ENCODE measurements at places on chromosomes 11 and 22. TPM values are rescaled to one million over a fixed set of nuclear protein-coding genes. Genes with fewer than 3 reads are reported as not detected.

GRCh38 chr22:37310075-37310606, 27.8 kb downstream of the CYTH4 start:
- no peak for ATAC-seq

GRCh38 chr22:34993548-34993947, 72.4 kb upstream of the ISX start:
- ATAC-seq, result no peak

DNA sequence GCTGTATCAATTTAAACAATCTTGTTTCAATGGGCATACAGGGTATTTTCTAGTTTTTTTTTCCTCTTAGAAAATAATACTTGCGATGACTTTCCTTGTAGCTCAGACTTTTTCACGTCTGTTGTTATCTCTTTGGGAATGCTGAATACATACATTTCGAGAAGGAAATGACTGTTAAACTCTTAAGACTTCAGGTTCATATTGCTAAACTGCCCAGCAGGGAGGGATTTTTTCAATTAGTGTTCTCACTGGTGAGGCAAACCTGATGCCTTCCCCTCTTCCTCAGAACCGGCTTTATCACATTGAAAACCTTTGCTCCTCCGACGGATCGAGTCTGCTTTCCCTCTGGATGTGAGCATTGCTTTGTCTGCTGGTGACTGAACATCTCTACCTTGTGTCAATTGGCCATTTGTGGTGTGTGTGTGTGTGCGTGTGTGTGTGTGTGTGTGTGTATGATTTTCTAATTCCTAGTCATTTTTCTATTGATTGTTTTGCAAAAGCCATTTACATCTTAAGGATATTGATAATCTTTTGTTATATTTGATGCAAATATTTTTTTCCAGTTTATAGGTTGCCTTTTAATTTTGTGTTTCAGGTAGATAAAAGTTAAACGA, 6.6 kb downstream of the NEAT1 start:
- ATAC-seq, result peak; percentile 2

Gene BEST1
- total RNA-seq, result 3.7 TPM

DNA sequence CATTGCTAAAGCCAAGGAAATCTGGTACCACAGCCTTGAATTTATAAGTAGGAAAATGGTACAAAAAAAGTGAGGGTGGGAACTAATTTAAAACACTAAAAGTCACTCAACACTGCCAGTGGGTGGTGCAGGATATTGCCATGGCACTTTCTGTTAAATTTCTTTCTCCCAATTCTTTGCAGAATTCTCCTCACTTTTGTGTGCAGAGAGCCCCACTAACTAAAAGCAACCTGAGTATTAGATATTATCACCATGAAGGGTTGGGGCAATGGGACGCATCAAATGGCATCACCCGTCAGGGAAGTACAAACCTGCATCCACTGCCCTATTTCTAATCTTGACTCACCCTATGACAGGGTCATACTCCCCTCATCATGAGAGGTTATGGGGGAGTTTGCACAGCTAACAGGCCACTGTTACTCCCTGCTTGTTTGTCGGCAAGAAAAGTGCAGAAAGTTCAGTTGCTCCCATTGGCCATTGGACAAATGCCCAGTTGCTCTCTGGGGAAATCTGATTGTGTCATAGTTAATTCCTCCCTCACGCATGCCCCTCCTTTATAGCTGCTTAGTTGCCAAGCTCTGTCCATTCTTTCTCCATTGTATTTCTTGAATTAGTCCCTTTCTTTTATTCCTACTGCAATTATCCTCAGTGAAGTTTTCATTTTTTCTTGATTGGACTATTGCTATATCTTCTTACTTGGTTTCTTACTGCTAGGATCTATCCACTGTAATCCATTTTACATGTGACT, 93.8 kb upstream of the BLID start:
- peak; percentile 78 for ATAC-seq

DNA sequence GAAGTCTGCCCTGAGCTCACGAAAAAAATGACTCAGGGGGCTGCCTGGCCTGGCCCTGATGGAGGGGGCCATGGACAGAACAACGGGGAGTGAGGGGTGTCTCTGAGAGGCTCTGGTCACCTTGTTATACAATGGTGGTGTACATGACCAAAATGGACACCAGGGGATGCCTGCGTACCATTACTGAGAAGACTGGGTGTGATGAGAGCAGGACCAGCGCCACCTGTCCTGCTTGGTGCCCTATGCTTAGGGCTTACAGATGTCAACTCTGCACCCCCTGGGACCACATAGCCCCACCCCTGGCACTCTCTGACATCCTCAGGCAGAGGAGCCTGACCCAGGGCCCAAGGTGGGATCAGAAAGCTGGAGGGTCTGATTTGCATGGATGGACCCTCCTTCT, 104.8 kb downstream of the ZNF280B start:
- ATAC-seq, result no peak

Gene SHISAL1
- total RNA-seq, result 4.5 TPM

GRCh38 chr22:20088263-20088648, 8.2 kb downstream of the DGCR8 start:
- ATAC-seq, result no peak

DNA sequence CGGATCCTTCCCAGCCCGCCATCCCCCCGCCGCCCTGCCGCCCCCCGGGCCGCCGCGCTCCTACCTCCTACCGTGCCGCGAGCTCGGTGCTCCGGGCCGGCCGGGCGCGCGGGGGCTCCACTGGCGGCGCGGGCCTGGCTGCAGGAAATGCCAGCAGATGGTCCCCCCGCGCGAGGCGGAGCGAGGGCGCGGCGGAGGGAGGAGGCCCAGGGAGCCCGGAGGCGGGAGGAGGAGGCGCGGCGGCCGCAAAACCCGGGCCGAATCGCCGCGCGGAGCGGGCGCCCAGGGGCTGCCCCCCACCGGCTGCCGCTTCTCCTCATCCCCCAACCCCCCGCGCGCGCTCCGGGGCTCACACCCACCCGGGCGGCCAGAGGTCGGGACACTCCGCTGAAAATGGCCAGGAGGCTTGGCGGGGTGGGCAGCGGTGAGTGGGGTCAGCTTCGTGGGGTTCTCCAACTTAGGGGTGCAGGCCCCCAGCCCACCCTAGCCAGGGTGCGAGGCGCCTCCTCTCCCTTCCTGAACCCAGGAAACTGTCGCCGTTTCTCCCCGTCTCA, at the start of gene OSBPL5:
TSS of gene OSBPL5 (minus strand) at position 159 of the 554 bp plus-strand sequence. CDS start 36,162 bp downstream, outside the sequence.
- ATAC-seq, result peak; percentile 73

- no peak for ATAC-seq
Observed at GRCh38 chr11:113274713-113275582, 39.4 kb upstream of the TTC12 start.

Gene UCP2
- total RNA-seq, result 35.9 TPM

Gene CYB561A3
- 44.0 TPM for total RNA-seq

DNA sequence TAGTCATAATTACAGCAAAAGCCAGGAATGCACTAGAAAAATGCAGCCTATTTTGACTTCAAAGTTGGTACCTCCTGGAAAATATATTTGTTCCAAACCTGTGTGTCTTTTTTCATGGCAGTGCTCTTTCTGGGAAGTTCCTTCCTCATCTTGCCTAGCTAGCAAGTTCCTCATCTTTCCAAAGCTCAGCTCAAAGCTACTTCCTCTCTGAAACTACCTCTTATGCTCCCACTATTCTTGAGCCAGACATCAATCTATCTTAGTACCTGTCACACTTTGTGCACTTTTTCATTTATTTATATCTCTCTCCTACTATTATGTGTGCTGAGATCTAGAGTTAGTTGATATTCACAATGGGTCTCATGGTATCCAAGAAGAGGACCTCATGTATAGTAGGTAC, 191.6 kb upstream of the CCDC90B start:
- ATAC-seq, result no peak

Gene CATSPER1
- not detected for total RNA-seq

Gene SLC37A2
- 8.4 TPM for total RNA-seq

Gene MRPL16
- 48.9 TPM for total RNA-seq

- no peak for ATAC-seq
Observed at GRCh38 chr11:134359646-134360045, 27.9 kb downstream of the GLB1L2 start.

DNA sequence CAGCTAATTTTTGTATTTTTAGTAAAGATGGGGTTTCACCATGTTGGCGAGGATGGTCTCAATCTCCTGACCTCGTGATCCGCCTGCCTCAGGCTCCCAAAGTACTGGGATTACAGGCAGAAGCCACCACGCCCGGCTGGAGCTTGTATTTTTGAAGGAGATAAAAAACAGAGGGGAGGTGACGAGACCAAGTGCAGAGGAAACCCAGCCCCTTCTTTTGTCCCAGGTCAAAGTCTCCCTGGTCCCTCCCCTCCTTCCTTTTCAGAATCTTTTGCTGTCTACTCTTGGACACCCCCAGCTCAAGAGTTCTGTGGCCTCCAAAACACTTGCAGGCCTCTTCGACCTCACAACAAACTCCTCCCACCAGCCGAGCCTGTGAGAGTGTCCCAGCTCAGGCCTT, 12.2 kb upstream of the TMEM184B start:
- ATAC-seq, result no peak

DNA sequence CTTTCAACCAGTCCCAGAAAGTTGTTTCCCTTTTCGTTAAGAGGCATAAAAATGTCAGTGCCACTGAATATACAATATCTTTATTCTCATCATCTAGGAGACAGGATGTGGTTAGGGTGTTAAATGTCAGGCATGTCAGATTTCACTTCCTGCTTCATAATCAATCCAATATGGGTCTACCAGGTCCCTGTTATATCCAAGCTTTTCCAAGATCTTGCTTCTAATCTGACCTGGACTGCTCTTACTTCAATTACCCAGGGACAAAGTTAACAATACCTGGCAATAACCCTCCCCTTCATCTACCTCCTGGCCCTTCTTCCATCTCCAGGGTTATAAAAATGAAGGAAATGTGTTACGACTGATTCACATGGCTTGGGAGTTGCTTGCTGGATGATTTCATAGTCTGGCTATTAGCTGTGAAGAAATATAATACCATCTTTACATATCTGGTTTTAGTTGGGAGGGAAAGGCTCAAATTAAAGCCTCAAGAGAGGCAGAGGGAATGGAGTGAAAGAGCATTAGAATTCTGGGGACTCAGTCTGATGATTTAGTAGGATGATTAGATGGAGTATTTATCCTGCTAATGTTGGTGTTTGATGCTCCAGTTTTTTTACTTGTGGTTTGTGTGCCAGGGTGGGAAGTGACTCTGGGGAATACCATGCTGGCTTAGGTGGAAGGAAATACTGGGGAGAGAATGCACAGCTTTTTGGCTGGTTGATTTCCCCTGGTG, 534.3 kb downstream of the ETS1 start:
- ATAC-seq, result no peak

DNA sequence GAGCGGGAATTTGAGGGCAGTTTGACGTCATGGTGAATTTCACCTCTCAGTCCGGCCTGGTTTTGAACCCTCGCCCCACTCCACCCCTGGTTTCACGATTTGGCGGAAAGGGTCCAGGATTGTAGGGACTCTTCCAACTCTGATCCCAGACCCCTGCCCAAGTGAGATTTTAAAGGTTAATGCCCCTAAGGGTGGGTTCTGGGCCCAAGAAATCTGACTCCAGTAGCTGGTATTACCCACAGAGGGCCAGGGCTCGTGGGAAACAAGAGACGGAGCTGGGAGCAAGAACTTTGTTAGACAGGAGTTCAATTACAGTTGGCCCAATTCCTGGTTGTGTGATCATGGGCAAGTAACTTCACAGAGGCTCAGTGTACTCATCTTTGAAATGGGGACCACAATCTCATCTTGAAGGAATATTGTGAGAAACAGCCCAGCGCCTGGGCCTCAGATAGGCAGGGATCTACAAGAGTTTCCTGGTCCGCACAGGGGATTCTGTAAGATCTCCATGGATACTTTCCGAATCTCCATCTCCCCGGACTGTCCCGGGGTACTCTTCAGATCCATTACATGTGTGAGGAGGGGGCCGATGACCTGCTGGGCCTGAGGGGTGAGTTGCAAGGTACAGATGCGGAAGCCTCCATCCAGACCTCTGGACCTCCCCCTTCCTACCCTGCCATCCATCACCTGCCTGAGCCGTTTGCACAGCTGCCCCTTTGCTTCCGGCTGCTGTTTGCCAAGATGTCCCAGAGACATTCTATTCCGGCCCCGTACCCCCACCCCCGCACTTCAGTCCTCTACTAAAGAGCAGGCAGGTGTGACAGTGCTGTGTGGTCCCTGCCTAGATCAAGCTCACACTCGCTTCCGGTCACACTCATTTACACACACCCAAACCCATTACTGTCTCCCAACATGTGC, 687 bp upstream of the CALCA start:
- ATAC-seq, result no peak

GRCh38 chr11:94731880-94732601, 36.1 kb upstream of the AMOTL1 start:
- peak; percentile 85 for ATAC-seq

Gene FGF3
- total RNA-seq, result not detected

Gene NXPE2
- 1.8 TPM for total RNA-seq

DNA sequence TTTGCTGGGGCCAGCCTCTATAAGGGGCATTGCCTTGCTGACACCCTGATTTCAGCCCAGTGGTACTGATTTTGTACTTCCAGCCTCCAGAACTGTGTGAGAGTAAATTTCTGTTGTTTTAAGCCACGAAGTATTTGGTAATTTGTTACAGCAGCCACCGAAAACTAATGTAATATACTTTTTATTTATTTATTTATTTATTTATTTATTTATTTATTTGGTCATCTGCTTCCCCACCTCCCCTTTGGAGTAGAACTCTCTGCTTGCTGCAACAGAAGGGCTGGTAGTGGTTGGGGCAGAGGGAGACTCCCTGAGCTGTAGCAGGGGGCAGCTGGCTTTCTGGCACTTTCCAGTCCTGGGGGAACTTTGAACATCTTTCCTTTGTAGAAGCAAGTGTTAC, 128.4 kb upstream of the RAG2 start:
- no peak for ATAC-seq

GRCh38 chr11:65078786-65079342, 5.0 kb downstream of the CDCA5 start:
- ATAC-seq, result no peak

GRCh38 chr11:70065318-70066135, 12.6 kb upstream of the ANO1 start:
- no peak for ATAC-seq

DNA sequence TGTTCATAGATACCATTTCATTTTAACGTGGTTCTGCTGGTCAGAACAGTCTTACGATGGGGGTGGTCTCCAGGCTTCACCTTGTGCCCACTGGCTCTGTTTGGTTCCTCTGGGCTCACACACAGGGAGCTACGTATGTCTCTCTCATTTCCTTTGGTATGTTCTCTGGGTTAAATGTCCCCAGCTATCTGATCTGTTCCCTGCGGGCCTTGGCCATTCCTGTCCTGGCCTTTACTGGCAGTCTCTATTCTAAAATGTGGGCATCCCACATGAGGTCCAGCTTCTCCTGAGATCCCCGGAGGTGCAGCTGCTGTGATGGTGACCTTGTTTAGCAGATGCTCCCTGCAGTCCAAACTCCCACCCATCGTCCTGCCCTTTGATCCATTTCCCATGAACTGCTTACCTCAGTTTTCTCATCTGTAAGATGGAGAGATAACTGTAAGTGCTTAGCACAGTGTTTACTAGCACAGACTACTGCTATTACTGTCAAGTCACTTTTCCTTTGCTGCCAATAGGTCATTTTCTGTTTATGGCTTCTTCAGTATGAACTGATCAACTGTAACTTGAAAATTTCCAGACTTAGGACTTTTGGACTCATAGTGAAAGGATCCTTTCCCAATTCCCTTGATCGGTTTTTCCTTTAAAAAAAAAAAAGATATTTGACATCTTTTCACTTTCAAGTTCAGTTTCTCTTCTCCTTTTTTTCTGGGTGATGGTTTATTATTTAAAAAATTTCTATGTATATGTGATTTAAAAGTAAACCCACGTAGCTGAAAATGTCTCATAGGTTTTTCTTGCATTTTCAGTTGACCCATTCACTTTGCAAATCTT, 92.9 kb downstream of the PTPRJ start:
- no peak for ATAC-seq

Gene IFITM5
- not detected for total RNA-seq

Gene NCR3LG1
- total RNA-seq, result 4.7 TPM

GRCh38 chr11:69434471-69434931, 47.0 kb upstream of the LINC01488 start:
- no peak for ATAC-seq

Data from gastroesophageal sphincter (tissue), 4 donors.